ENCODE measurements at places on chromosomes 4 and X.

GRCh38 chrX:39427906-39428305 lies 626.6 kb downstream of the MID1IP1 start:
- no peak for DNase-seq

- no peak for DNase-seq
These were observed 79.5 kb upstream of the MAGEB10 start for GRCh38 chrX:27728291-27728690.

DNA sequence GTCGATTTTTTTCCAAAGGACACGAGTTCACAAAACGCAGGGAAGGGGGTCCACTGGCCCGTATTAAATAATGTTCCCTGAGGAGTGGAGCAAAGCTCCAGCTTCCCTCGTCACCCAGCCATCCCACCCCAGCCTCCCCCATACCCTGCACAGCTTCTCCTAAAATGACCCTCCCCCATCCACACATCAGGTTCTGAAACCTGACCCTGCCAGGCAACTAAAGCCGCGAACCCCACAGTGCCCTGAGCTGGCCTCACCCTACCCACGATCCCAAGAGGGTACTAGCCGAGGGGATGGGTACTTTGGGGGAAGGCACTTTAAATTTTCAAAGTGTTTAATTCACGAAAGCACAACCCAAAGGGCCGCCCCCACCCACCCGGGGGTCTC lies 634 bp downstream of the APOO start:
- DNase-seq = no peak

- no peak for DNase-seq
These were observed 393.4 kb upstream of the NDST3 start for GRCh38 chr4:117640836-117641235.

DNA sequence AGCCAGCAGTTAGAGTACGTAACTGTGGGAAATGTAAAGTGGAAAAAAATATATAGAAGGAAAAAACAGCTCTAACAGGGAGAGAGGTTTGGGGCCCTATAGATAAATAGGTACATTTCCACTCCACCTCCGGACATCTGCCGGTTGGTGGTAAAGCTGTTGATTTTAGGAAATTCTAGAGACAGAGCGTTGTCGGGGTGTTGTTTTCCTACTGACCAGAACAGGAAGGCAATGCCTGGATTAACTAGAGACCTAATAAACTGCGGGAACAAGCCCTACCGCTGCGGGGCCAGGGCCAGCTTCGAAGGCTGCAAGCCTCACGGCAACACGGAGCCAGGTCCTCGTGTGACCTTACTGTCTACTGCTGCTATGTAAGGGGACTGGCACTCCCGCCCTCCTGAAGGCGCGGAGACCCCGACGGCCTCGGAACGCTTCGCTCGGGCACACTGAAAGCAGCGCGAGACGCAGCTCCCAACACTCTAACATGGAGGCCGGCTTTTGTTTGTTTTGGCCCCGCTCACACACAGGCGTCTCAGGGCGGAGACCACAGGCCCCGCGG lies 702 bp upstream of the CDKN2AIP start:
- DNase-seq = no peak
